Smooth muscle cell of trachea (primary cell): ENCODE measurements at places on chromosomes 13 and 19. TPM values are rescaled to one million over a fixed set of nuclear protein-coding genes. Genes with fewer than 3 reads are reported as not detected.

Gene PDX1
- total RNA-seq = not detected in 2 replicates

Gene SYCN
- not detected in 2 replicates for total RNA-seq

Gene ZNF611
- 15.4 and 16.9 TPM in 2 replicates for total RNA-seq

Gene MAG
- total RNA-seq = not detected in 2 replicates

Gene SHKBP1
- total RNA-seq = 63.8 and 82.6 TPM in 2 replicates

Gene SBSN
- total RNA-seq = 2.9 and 10.6 TPM in 2 replicates

Gene MADCAM1
- 0.15 TPM in 1 of 2 replicates, not detected in the other for total RNA-seq

Gene CLEC4M
- not detected in 2 replicates for total RNA-seq

Gene TM9SF2
- total RNA-seq = 127 and 145 TPM in 2 replicates

Gene PALM
- total RNA-seq = 3.9 and 41.4 TPM in 2 replicates

Gene IQCN
- total RNA-seq = 1.8 and 1.9 TPM in 2 replicates

Gene KCNJ14
- total RNA-seq = 0.29 and 1.2 TPM in 2 replicates

Gene RDH8
- total RNA-seq = not detected in 2 replicates

Gene KCNN4
- 1.0 and 2.6 TPM in 2 replicates for total RNA-seq

Gene ZNF541
- under 0.01 TPM in 1 of 2 replicates, not detected in the other for total RNA-seq

Gene MEIOSIN
- total RNA-seq = not detected in 2 replicates
